ENCODE measurements at places on chromosomes 12 and 14. TPM values are rescaled to one million over a fixed set of nuclear protein-coding genes. Genes with fewer than 3 reads are reported as not detected.
A peak's percentile ranks its signal among the peaks of the same experiment; 100 is the strongest.

GRCh38 chr12:54371328-54372112, 7.2 kb upstream of the GPR84 start:
- DNase-seq: no peak

GRCh38 chr12:92365333-92365732, 219.7 kb upstream of the BTG1 start:
- no peak for DNase-seq

DNA sequence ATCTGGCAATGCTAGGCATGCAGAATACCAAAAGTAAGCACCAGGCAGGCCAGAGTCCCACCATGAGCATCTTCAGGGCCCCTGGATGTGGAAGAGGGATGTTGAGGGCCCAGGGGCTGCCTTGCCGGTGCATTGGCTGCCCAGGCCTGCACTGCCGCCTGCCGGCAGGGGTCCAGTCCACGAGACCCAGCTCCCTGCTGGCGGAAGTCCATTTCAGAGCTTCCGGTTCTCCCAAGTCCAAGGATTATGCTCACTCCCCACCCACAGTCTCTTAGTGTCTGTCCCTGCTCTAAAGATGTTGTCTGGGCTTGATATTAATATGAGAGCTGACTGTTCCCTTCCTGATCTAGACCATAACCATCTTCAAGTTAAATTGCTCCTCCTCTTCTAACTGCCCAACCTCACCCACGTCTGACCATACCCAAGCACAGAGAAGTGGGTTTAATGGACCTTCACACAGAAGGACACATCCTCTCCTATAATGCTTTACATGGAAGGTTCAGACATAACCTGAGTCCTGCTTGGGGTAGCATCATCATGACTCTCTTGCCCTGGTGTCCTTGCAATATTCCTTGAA, 117.4 kb downstream of the DAD1 start:
- DNase-seq: peak; percentile 55

DNA sequence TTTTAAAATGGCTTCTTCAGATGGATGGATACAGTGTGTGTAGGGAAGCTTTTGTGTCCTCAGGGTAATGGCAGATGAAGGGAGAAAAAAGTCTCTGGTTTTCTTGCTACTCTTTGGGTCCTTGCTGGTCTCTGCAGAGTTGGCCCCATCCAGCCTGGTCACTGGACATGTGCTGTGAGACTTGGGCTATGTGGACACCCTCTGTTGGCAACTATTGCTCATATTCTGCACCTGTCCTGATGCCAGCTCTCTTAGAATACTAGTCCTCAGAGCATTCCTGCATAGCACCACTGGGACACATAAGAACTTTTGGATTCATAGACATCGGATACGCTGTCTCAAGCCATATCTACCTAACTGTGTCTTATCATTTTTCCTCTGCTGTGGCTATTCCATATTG, 20.0 kb downstream of the NAV3 start:
- DNase-seq: no peak

SLC39A2 gene
- 0.05 TPM for polyA plus RNA-seq

Data from HepG2 (cell line).